ENCODE measurements at places on chromosomes 1 and 21.

- no peak for DNase-seq
Measured at GRCh38 chr21:39373634-39374033, 24.7 kb upstream of the HMGN1 start.

DNA sequence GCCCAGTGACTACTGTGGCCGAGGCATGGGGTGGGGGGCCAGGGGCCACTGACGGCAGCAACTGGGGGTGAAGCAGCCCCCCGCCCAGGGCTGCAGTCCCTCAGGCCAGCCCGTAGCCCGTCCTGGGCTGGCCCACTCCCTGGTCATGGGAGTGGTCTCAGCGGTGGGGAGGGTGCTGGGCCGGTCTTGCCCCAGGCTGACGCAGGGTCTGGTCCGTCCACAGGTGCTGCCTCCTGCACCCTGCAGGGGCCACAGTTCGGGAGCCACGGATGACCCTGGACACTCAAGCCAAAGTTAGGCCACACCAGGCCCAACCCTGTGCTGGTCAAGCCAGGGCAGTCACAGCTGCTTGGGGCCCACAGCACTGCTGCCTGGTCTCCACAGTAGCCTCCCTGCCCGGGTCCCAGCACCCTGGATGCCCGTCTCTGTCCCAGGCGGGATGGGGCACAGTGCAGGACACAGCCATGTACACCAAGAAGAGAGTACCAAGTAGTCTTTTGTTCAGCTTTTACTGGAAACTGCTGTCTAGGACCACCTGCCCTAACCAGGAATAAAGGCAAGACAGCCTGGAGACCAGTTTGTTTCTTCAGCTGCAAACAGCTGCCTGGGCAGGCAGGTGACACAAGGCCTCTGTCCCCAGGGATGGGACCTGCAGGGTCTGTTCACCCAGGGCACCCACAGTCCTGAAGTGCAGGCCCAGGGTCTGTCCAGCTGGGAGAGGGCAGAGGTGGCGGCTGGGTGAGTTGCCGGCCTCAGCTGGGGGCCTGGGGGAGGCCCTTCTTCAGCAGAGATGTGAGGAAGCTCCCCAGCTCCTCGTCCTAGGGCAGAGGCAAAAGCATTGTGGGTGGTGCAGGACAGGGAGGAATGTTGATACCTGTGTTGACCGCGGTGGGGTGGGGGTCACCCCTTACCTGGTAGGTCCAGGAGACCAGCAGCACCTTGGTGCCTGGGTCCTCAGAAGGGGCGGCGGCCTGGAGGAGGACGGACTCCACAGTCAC, 3.0 kb downstream of the PUSL1 start:
- no peak for DNase-seq

DNA sequence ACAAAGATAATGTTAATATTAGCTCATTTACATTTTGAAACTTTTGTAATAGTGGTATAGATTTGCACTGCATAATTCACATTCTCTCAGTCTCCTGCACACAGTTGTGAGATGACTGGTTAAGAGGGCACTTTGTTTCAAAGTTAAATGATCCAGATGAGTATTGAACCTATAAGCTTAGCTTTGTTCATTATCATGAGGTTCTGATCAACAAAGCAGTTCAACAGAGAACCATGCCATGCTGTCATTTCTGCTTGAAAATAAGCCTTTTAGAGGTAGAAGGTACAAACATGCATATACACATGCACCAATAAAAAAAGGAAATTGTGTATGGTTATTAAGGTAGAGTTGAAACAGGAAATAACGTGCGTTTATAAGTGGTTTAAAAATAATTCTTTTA, 4.8 kb downstream of the RAP1A start:
- DNase-seq, result no peak

DNA sequence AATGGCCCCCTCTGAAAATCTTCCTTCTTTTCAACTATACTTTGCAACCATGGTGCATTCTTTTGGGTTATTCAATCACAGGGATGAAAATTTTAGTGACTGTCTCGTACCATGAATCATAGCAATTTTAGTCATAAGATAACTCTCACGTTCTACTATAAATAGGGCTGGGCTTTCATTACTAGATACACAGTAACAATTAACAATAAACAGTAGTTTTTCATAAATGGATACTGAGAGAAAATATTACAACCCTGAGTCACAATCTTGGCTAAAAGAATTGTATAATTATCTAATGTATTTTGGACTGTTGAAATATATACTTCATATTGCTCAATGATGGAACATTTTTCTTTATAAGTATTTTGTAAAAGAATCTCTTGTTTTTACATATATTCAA, 96.1 kb downstream of the TEX35 start:
- no peak for DNase-seq

DNA sequence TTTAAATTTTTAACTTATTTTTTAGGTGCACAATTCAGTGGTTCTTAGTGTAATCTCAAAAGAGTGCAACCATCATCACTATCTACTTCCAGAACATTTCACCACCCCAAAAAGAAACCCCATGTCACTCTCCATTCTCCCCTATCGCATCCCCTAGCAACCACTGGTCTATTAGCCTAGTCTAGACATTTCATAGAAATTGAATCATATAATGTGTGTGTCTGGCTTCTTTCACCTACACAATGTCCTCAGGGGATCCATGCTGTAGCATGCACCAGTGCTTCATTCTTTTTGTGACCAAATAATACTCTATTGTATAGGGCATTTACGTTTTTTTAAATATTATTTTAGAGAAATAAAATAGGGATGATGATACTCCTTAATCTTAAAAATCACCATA, 64.7 kb downstream of the JAK1 start:
- DNase-seq, result no peak

DNA sequence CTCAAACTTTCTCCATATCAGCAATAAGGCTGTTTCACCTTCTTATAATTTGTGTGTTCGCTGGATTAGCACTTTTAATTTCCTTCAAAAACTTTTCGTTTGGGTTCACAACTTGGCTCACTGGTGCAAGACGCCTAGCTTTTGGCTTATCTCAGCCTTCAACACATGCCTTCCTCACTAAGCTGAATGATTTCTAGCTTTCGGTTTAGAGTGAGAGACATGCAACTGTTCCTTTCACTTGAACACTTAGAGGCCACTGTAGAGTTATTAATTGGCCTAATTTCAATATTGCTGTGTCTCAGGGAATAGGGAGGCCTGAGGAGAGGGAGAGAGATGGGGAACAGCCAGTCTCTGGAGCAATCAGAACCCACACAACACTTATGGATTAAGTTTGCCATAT, 41.2 kb upstream of the IFNLR1 start:
- no peak for DNase-seq

DNA sequence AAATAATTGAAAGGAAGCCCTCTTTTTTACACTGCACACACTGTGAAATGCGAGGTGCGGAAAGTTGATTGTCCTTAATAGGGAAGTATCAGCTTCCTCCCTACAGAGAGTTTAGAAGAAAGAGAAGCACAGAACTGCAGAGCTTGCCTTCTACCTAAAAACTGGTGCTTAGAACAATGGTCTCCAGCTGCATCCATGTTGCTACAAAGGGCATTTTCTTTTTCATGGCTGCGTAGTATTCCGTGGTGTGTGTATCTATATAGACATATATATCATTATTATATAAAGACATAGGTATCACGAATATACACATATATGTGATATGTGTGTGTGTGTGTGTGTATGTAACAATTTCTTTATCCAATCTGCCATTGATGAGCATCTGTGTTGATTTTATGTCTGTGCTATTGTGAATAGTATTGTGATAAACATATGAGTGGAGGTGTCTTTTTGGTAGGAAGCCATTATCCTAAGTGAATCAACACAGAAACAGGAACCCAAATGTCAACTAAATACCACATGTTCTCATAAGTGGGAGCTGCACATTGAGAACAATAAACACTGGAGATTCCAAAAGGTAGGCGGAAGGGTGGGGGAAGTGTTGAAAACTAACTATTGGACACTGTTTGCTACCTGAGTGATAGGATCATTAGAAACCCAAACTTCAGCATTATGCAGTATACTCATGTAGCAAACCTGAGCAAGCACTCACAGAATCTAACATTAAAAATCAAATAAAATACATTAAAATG, 290.0 kb upstream of the RUNX1 start:
- DNase-seq, result no peak

DNA sequence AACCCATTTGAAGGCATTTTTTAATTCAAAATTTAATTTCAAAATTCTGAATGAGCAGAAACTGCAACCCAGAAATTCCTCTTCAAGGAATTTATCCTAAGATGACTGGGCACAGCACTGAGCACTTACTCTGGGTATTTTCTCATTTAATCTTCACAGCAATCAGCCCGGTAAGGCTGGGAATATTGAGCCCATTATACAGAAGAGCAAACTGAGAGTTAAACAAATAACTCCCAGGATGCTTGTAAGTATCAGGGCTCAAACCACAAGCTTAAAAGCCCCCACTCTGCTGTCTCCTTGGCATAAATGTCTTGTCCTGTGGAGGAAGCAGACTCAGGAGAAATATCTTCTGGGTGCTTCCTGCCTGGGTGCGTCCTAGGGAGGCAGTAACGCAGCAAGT, 53.0 kb upstream of the SPOCD1 start:
- DNase-seq, result no peak

DNA sequence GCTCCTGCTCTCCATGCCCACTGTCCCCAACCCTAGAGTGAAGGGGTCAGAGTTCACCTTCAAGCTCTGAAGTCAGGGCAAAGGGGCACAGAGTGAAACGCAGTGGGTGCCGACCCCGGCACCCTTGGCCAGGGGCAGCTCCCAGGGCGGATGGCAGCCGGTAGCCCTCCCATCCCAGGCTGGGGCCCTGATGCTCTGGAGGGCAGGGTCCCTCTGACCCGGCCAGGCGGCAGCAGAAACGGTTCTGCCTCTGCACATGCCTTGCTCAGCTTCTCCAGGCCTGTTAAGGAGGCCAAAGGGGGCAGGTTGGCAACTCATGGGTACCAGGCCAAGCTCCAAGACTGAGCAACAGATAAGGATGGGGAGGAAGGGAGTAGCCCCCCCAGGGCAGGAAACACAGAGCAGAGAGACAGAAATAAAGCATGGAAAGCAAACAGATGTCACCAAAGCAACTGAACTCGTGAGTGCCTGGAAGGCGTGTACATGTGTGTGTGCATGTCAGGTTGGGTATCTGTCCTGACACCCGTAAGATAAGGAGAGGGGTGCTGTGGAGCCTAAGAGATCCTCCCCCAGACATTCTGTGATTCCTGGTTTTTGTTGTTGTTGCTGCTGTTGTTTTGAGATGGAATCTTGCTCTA, 112.3 kb upstream of the IFFO2 start:
- DNase-seq, result no peak

DNA sequence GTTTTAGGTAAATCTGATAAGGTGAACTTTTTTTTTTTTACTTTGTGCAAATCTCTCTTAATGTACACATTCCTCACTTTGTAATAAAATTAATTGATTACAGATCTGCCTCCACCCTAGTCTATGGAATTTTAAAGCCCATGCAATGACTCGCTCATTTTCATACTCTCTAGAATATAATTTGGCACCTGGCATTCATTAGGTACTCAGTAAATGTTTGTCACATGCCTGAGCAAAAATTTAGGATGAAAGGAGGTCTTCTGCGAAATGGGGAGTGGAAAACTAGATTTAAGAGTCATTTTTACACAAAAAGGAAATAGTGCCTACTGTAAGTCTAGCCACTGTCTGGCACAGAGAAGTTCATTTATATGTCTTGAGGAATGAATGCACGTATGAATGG, 350.1 kb downstream of the DPYD start:
- no peak for DNase-seq

GRCh38 chr1:36481091-36481490, 1.6 kb downstream of the CSF3R start:
- DNase-seq, result no peak

GRCh38 chr1:84701376-84701775, 11.1 kb upstream of the SSX2IP start:
- DNase-seq, result no peak

GRCh38 chr21:20086508-20086907, 911.7 kb upstream of the NCAM2 start:
- no peak for DNase-seq

- DNase-seq, result peak; percentile 48
Measured at GRCh38 chr1:2314803-2315673, 76.3 kb downstream of the MORN1 start.

DNA sequence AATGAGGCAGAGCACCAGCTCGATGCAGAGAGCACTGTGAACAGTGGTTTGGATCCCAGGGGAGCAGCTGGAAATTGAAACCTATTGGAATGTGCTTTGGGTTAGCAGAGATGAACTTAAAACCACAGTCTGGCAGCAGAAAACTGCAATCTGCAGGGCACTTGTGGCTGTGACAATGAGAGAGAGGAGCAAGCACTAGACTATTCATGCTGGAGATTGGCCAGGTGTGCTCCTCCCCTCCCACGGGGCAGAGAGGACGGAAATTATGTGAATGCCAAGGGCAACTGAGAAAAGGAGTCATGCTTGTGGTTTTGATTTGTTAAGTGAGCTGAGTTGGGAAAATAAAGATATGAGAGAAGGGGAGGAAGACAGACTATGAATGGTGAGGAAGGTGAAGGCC, 38.1 kb downstream of the HSD3B2 start:
- no peak for DNase-seq

- DNase-seq, result no peak
Measured at GRCh38 chr21:46295996-46296752, 10.0 kb downstream of the YBEY start.

- no peak for DNase-seq
Measured at GRCh38 chr1:95572002-95572401, 338.0 kb downstream of the RWDD3 start.

DNA sequence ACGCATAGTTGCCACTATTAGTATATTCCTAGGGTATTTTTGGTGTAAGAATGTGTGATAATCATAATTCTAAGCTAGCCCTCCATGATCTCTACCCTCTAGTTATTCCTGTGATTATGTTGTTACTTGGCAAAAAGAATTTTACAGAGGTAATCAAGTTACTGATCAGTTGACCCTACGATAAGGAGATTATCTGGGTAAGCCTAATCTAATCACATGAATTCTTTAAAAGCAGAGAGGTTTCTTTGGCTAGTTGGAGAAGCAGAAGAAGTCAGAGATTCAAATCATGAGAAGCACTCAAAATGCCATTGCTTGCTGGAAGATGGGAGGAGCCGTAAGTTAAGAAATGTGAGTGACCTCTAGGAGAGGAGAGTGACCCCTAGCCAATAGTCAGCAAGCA, 72.7 kb downstream of the RPE65 start:
- DNase-seq, result no peak

GRCh38 chr1:91651661-91652071, 151.0 kb downstream of the CDC7 start:
- no peak for DNase-seq

GRCh38 chr1:48062353-48062752, 65.2 kb upstream of the TRABD2B start:
- no peak for DNase-seq

- DNase-seq, result no peak
Measured at GRCh38 chr1:93979718-93980319, 70.6 kb upstream of the GCLM start.

DNA sequence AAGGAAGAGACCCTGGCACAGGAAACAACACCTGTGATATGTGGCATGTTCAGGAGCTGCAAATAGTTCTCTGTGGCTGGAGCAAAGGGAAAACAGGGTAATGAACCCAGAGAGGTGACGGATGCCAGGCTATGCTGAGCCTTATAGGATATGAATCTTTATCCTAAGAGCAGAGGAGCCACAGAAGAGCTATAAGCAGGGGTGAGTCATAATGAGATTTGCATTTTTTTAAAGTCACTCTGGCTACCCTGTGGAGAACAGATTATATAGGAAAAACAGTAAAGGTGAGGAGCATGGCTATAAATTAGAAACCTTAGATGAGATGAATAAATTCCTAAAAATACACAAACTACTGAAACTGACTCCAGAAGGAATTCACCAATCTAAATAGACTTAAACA, 12.8 kb upstream of the MPL start:
- DNase-seq, result no peak

Measured in stimulated activated CD8-positive, alpha-beta memory T cell treated with anti-CD3 and anti-CD28 coated beads, Interleukin-7, amount 100 ng/mL, for 1 hour (primary cell).